ENCODE measurements at places on chromosomes 1 and 21. TPM values are rescaled to one million over a fixed set of nuclear protein-coding genes. Genes with fewer than 3 reads are reported as not detected.

The KCNN3 gene
- total RNA-seq = 0.52 TPM

The CFHR4 gene
- total RNA-seq = not detected

The BLZF1 gene
- 23.8 TPM for total RNA-seq

The PLA2G2D gene
- not detected for total RNA-seq

The ARPC5 gene
- total RNA-seq = 73.5 TPM

The MAP10 gene
- total RNA-seq = 1.6 TPM

The HJV gene
- not detected for total RNA-seq

The KIFAP3 gene
- total RNA-seq = 21.3 TPM

The KCNH1 gene
- total RNA-seq = not detected

The MPC2 gene
- total RNA-seq = 12.1 TPM
